Stimulated activated CD4-positive, alpha-beta T cell treated with anti-CD3 and anti-CD28 coated beads, Interleukin-2, amount 100 ng/mL, for 48 hours (primary cell): ENCODE measurements at places on chromosomes 13 and 19.

DNA sequence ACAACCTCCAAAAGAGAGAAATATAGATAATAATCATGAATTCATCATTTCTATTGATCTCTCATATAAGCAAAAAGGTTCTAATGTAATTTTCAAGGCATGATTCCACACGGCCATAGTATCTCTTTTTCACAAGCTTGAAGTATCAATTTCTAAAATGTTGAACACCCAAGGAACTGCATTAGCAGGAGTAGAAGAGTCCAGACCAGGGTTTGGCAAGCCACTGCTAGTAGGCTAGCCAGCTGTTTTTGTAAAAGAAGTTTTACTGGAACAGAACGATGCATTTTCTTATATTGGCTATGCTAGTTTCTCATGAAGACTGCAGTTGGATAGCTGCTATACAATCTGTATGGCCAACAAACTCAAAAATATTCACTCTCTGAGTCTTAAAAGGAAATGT is 481.5 kb upstream of the MIR17HG start:
- no peak for DNase-seq

GRCh38 chr13:104140552-104140951 is 1074.3 kb upstream of the SLC10A2 start:
- no peak for DNase-seq

GRCh38 chr13:99990126-99990977 is 8.8 kb downstream of the ZIC2 start:
- DNase-seq: no peak

DNA sequence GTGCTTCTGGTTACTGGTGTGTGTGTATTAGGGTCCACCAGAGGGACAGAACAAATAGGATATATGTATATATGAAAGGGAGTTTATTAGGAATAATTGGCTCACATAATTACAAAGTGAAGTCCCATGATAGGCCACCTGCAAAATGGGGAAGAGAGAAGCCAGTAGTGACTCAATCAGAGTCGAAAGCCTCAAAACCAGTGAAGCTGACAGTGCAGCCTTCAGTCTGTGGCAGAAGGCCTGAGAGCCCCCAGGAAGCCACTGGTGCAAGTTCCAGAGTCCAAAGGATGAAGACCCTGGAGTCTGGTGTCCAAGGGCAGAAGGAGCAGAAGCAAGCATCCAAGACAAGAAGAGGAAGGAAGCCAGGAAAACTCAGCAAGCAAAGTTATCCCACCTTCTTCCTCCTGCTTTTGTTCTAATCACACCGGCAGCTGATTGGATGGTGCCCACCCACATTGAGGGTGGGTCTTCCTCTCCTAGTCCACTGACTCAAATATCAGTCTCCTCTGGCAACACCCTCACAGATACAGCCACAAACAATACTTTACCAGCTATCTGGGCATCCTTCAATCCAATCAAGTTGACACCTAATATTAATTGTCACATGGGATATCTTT is 21.7 kb upstream of the SCEL start:
- DNase-seq: no peak

DNA sequence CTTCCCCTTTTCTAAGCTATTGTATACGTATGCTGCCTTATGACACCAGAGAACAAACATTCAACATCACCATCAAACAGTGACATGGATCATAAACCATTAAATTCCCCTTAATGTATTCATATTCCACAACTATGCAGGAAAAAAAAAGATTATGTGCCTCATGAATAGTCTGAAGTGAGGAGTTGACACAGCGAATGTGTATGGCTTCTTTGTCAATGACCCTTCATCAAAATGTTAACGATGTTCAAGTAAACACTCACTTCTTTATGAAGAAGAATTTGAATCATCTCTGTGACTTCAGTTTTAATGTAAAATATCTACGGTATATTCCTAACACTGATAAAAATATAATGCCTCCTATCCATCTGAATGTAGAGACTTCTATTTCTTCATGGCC is 44.6 kb downstream of the SMAD9 start:
- DNase-seq: no peak
